ENCODE measurements at places on chromosomes 4 and X. TPM values are rescaled to one million over a fixed set of nuclear protein-coding genes. Genes with fewer than 3 reads are reported as not detected.

Gene DKK2
- 0.11 TPM for total RNA-seq

Gene GABRE
- 8.4 TPM for total RNA-seq

- no peak for DNase-seq
These were observed 8.1 kb downstream of the TCEAL3 start for GRCh38 chrX:103615781-103616371.

- DNase-seq, result no peak
These were observed 18.9 kb upstream of the GPR101 start for GRCh38 chrX:137052643-137053235.

DNA sequence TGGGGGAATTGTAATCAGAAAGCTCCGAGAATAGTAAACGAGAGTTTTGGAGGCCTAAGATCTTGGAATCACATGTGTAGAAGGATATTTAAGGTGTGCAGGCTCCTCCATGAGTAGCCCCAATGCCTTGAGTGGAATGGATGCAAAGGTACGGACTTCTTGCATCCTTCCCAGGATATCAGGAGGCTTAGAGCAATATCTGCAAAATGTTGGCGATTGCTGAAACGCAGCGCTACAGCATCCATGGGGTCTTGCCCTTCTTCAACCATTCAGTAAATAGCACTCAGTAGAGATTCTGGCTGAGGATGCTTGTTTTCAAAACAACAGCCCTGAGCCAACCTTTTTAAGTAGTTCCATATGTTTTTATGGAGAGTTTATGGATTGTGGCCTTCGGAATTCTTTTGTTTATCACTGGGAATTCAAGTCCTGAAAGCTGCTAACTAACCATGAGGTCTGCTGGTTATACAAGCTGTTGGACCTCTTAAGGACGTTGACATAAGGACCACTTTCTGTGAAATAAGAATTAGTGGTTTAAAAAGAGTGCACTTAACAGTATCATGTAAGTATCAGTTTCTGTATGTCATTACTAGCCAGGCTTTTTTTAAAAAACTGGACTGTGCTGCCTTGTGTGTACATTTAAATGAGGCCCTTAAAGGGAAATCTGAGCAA is 228.8 kb upstream of the PGRMC2 start:
- no peak for DNase-seq

GRCh38 chr4:46581677-46582076 is 191.7 kb upstream of the GABRA2 start:
- DNase-seq, result no peak

DNA sequence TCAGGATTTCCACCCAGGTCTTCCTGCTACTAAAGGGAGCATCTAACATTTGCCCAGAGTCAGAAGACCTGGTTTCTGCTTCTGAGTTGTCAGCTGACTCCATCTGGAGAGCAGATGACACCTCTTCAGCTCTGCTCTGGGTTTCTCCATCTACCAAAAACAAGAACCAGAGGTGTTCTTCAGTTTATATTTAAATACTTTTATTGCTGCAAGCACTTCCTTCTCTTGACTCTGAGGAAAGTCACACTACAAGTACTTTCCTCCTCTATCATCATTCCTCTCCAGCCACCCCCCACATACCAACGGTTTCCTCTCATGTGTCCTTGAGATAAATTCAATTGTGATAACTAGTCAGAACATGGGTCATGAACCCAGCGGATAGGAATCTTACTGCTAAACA is 88.4 kb downstream of the PPP3CA start:
- DNase-seq, result no peak

DNA sequence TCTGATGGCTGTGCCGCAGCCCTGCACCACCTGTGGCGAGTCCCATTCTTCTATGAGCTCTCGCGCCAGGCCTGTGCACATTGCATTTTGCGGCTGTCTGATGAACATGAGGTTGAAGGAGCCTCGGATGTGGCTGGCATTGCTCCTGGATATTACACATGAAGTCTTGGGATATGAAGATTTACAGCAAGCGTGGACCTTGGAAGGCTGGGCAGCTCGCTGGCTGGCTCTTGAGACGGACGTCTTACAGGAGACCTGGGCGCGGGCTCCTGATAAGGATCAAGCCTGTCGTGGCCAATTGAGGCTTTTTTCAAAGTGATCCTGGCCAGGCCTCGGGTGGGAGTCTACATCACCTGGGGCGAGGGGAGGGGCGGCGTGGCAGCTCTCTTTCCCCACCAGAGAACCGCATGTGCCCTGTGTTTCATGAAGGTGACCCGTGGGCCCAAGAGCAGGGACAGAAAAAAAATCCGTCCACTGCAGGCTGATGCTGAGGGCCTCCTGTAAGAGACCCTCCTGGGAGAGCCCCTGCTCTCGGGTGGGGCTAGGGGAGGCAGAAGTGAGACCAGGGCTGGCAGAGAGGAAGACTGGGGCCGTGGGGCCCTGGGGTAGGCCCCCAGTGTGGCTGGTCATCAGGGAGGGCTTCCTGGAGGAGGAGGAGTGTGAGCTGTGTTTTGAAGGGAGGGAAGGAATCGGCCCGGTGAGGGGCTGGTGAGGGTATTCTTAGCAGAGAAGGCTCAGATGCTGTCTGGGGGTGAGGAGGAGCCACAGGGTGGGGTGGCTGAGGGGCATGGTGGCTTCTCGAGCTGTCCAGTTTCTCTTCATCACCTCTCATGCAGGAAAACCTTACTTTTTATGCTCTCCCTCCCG is 23.6 kb downstream of the CPZ start:
- DNase-seq, result no peak

GRCh38 chrX:34144246-34144645 is 12.1 kb upstream of the FAM47A start:
- DNase-seq, result no peak
